ENCODE measurements at places on chromosomes 7 and 10.

GRCh38 chr7:64045301-64046040 lies at the start of gene ZNF727:
Gene ZNF727, plus strand, starts transcription at chr7:64045434. Its CDS starts 188 bp downstream, at chr7:64045622.
- no peak for DNase-seq

DNA sequence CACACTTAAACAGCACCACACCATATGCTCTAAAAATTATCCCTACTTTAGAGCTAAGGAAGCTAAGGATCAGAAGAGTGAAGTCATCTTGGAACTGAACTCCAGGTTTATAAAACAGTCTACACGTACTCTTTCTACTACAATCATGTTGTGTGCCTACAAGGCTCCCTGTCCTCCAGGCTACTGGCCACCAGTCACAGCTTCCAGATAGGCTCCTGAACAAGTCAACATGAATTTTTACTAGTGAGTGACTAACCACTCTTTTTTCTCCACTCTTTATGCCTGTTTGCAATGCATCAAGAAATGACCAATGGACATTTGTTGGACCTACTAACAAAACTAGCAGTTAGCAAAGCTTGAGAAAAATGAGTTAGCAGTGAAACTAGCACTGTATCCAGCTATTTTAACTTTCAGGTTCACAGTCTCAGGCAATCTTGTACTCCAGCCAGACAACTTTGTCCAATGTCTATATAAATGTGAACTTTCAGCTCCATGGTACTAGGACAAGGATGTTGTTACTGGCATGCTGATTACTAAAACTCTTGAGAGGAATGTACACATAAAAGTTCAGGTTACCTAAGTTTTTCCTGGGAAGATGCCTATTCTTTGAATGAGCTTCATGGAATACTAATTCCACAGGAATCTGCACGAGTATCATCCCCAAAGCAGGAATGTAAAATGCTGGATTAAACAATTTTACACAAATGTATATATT lies 180.0 kb downstream of the BTAF1 start:
- DNase-seq: no peak

DNA sequence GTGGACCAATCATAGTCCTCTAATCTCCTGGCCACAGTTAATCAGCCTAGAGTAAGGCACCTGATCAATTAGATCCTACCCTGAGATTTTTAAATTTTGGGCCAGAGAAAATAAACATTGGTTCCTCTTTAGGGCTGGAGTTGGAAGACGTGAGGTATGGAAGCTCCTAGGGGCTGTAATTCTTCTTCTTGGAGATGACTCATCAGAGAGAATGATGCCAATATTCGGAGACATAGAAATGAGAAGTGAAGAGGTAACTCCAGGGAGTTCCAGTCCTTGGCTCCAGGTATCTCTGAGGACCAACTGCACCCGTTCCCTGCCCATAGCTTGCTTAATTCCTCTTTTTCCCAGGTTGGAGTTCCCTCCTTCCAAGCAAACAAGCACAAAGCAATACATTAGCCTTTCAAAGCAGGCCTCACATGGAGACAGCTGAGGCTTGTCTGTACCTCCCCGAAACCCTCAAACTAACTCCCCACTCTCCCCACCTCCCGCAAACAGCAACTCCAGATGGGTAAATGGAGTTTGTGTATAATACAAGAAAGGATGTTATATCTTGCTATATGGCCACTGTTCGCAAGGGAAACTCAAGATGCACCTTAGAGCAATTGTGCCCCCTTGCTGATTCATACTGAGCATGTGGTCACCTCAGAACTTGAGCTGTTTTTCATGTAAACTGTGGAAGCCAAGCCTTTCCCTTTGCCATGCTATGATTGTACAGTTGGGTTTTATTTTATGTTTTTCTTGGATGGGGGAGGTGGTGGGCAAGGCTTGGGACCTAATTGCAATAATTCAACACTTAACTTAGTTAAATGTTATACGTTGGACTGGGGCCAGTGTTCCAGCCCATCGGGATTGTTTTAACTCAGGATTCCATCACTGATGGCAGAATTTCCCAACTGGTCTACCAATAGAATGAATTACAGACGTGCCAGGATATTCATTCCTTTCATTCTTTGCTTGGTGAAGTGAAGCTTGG lies 29.3 kb downstream of the PIK3AP1 start:
- no peak for DNase-seq

DNA sequence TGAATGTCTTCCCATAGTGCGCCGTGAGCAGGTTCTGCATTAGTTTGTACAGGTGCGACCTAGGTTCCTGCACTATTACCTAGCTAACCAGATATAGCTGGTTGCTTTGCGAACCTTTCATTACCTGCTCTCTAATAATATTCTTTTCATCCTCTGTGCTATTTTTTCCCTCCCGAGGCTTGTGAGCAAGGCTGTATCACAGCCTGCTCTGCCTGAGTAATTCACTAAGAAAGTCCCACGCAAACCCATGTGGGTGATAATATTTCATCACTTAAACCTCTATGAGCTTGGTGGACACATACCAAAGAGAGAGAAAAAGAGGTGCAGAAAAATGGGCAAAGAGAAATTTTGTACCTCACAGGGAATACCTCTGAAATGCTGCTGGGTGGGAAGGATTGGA lies 8.4 kb downstream of the INHBA start:
- no peak for DNase-seq

DNA sequence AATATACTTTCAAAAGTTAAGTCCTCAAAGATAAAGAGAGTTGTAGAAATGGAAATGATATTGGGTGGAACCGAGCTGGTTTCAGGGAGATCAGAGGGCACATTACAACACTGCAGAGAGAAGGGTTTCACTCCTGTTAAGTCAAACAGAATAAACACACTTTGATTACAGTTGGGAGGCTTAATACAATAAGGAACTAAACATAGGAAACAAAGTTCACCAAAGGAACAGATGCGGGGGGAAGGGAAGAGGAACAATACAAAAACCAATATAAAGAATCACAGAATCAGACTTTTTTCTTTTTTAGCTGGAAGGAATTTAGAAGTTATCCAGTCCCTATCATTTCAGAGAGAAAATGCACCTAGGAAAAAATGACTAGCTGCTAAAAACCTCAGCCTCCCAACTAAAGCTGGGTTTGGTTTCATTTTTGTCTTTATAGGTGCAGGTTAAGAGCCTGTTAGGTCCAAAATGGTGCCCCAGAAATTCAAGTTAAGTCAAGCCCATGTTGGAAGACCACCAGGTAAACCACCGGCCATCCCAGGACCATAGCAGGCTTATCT lies 81.9 kb downstream of the DNMBP start:
- no peak for DNase-seq

DNA sequence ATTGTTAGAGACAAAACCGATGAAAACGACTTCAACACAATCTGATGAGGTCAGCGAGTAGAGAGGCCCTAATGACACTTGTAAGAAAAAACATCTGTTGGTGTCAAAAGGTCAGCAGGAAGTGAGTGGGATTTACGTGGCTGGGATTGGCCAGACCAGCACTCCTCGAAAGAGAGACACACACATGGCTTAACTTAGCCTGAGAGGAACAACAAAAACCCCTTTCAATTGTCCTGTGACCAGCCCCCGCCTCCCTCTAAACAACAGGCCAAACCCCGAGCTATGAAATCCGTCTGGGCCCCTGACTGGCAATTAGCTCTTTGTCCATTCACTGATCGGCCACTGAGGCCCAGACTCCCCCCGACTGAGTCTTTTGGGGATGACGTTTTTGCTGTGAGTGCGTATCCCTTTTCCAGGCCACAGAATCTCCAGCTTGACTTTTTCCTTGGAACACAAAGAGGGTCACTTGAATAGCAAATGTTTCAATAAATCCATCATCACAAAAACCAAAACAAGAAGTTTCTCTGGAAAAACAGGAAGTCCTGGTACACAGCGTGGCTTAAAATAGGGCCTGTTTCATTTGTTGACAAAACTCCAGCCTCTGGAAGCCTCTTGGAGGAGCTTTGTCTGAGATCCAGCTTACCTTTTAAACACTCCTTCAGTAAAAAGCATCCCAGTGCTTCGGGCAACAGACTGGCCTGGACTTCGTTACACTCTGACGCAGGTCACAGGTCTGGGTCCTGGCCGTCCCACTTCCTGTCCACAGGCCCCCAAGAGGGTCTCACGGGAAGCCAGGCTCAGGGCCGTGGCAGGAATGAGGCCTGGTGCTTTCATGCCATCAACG lies 103.0 kb downstream of the CTBP2 start:
- no peak for DNase-seq

DNA sequence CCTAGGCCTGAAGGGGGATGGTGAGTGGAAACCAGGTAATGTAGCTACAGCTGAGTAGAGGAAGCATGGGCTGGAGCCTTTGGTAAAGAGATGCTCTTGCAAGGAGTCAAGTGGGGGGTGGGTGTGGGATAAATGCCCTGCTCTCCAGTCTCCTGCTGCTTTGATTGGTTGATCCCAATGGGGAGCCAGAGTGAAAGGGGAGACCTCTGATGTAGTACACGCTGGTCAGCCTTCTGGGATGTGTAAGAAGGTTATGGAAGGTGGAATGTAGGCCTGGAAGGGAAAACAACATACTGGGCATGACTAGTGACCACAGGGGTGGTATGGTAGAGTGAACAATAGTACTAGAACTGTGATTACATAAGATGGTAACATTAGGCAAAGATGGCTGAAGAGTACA lies 44.3 kb downstream of the TET1 start:
- DNase-seq: no peak

DNA sequence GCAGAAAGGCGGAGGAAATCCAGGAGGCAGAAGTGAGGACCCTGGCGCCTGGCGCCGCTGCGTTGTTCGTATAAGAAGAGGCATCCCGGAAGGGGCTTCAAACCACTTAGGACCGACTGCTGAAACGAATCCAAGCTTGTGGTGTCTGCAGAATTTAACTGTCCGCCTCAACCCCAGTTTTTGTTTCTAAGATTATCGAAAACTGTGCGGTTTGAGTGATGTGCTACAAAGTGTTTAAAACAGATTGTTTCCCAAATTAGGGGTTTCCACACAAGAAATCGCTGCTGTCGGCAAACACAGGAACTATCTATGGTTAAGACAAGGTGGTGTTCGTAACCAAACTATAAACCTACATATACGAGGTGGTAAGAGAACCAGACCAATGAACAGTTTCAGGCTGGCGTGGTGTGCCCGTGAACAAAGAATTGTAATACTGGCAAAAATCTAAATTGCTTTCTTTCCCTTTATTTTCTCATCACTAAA lies 835 bp upstream of the DGKI start:
- DNase-seq: no peak

- DNase-seq: no peak
Observed at GRCh38 chr7:93955304-93955703, 33.8 kb downstream of the GNG11 start.

DNA sequence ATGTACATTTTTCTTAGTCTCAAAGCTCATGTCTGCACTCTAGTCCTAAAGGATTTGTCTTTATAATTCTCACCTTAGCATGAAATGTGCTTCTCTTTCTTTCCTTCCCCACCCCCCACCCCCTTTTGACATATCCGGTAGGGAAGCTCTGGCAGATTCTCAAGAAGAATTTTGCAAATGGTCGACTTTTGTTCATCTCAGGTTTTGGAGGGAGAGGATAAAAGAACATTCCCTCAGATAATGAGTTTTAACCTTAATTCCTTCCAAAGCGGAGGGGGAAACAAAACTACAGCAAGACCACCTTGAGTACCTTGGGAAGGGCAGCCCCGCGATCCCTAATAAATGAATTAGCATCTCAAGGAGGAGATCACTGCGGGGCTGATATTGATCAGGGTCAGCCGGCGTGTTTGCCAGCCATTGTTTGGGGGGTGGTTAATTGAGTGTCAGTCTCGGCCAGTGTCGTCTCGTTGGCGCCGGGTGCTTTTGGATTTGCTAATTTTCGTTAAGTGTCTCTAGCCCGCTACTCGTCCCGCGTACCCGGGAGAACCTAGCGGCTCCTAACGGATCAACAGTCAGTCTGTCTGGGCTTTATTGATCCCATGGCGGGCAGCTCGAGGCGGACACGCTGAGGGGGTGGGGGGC lies 874 bp upstream of the BAMBI start:
- DNase-seq: no peak

DNA sequence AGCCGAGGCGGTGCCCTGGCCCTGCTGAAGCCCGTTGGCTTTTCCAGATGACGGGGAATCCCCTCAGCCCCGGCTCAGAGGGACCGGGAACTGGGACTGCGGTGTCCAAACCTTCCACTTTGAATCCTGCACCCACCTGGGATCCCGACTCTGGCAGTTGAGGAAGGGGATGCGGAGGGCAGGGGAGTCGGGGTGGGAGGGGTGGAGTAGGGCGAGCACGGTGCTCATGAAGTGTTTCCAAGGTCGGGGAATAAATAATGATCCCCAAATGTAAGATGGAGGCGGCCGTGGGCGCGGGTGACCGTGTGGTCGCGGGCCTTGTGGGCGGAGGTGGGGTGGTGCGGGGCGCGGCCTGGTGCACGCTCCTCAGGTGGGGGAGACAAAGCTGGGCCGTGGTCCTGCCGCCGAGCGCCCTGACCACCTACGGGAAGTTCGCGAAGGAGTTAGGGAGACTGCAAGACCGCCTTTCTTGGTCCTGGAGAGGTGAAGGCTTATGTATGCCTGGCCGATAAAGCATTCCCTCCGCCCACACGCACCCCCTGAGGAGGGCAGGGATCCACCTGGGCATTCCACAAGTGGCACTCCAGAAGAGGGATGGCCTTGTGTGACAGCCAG lies 1.4 kb downstream of the MTURN start:
- no peak for DNase-seq

Data from NCI-H446 (cell line).